ENCODE measurements at places on chromosomes 7 and 10.

GRCh38 chr10:76453332-76453731 lies 1021.9 kb downstream of the LRMDA start:
- DNase-seq, result no peak

DNA sequence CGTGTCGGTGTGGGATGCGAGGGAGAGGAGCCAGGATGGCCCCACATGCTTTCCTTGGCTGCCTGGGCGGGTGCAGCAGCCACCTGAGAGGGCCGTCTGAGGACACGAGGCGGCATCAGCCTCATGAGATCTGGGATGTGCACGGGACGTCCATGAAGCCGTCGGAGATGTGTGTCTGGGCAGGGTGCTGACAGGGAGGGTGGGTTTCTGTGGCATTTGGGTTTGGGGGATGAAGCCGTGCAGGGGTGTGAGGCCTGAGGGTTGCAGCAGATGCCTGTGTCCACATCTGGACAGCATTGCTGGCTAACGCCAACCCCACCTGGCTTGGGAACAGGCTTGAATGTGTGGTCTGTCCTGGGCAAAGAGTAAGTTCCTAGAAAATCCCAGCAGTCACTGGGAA lies 179.5 kb downstream of the DNAJB6 start:
- DNase-seq, result no peak

DNA sequence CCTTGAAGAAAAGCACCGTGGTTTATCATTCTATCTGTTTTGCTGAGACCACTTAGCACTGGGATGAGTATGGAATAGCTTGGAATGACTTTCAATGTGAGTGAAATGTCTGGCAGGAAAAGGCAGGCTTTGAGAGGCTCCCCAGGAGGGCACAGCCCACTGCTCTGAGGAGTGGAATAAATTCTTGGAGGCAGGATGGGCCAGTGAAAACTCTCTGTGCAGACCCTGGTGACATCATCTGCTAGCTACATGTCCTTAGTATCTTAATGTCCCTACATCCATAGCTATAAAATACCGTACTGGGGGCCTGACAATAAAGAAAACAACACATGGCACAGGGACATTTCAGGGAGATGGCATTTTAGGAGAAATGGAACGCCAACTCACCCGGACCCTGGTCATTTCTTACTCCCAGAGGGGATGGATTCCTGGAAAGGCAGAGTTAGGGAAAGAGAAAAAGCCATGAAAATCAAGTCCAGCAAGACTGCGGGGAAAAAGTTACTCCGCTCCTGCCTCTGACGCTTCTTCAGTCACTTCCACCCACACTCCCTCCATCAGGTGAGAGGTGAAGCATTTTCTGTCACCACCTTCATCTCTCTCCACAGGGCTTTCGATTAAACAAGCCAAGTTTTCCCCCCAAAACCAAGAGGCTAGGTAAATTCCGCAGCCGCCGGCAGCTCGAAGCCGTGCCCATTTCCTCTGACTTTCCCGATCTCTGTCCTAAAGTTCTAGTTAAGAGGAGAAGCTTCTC lies 991 bp downstream of the ZNF239 start:
- no peak for DNase-seq

DNA sequence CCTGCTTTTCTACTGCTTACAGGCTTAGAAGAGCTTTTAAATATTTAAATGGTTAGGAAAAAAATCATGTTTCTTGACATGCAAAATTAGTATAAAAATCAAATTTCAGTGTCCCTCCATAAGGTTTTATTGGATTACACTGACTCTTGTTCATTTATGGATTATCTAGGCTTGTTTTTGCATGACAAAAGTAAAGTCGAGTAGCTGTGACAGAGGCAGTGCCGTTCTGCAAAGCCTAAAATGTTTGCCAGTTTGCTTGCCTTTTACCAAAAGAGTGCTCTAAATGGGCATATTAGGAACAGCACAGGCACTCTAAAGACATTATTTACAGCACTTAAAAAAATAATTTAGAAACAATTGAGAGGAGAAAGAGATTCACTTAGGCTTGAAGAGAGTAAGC lies 139.6 kb downstream of the TSPAN12 start:
- no peak for DNase-seq

Measured in hematopoietic multipotent progenitor cell treated with erythropoietin and hydrocortisone succinate and interleukin-3 and kit ligand, for 6 days (in vitro differentiated cells).